ENCODE measurements at places on chromosomes 12 and 14. TPM values are rescaled to one million over a fixed set of nuclear protein-coding genes. Genes with fewer than 3 reads are reported as not detected.

Gene ITPK1
- 34.7 TPM for total RNA-seq

Gene KRT6C
- not detected for total RNA-seq

Gene SMOC1
- not detected for total RNA-seq

Gene NAV3
- total RNA-seq, result 0.85 TPM

Gene IAPP
- total RNA-seq, result not detected

Gene FSCB
- not detected for total RNA-seq
